Caki2 (cell line): ENCODE measurements at places on chromosomes 2 and 18.

DNA sequence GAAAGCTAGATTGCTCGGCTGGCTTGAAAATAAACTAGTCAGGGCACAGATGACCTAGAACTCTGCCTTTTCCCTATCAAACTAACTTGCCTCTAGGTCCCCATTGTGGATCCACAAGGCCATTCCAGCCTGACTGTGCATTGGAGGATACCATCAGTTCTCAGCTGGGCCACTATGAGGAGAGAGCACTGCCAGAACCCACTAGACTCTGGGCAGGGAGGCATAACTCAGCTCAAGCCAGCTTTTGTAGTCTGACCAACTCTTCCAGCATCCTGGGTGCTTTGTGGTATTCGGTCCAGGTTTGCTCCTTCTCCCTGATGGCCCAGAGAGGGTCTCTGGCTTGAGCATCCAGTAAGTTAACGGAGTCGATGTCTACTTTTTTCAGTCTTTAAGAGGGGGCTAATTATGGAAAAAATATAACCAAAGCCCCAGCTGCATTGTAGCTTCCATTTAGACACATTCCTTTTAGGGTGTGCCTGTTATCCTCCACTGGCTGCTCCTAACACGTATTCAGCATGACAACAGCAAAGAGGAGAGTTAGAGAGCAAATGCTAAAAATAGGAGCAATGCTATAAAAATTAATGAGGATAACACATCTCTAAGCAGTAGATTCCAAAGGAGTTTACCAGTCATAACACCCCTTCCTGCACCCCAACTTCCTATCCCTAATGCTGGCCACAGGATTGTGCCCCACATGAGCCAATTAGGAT is 15.2 kb downstream of the GKN2 start:
- DNase-seq: no peak

GRCh38 chr18:55421308-55421614 is 166.7 kb downstream of the TCF4 start:
- DNase-seq: no peak

GRCh38 chr2:1493431-1494126 is 80.3 kb downstream of the TPO start:
- no peak for DNase-seq

- DNase-seq: no peak
These were observed 62.7 kb downstream of the MBP start for GRCh38 chr18:77069931-77070330.

DNA sequence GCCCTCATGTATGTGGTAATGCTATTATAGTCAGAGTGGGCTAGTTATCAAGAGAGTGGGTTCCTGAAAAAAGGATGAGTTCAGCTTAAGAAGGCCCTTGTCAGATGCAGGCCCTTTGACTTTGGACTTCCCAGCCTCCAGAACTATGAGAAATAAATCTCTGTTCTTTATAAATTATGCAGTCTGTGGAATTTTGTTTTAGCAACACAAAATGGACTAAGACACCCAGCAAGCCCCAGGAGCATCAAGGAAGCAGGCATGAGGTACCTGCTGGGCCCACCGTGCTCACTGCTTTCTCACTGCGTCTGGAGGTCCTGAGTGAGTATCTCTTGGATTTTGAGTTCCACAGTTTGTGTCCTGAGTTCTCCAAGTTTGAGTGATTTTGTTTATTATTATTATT is 35.9 kb upstream of the LIPG start:
- no peak for DNase-seq

DNA sequence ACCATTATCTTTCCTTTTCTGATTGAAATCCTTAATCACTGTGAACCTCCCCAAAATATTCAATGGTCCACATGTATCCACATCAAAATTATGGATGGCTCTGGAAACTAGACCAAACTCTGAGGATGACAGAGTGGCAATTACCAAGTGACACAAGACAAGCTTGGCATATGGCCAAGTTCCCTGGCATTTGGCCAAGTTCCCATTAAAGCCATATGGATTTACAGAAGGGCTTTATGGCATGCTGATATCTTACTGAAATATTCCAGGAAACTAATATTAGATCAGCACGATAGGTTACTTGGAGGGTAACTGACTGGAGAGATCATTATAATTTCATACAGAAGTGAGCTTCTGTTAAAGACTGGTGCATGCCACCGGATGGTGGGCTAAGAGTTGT is 21.9 kb upstream of the CERS6 start:
- DNase-seq: no peak

DNA sequence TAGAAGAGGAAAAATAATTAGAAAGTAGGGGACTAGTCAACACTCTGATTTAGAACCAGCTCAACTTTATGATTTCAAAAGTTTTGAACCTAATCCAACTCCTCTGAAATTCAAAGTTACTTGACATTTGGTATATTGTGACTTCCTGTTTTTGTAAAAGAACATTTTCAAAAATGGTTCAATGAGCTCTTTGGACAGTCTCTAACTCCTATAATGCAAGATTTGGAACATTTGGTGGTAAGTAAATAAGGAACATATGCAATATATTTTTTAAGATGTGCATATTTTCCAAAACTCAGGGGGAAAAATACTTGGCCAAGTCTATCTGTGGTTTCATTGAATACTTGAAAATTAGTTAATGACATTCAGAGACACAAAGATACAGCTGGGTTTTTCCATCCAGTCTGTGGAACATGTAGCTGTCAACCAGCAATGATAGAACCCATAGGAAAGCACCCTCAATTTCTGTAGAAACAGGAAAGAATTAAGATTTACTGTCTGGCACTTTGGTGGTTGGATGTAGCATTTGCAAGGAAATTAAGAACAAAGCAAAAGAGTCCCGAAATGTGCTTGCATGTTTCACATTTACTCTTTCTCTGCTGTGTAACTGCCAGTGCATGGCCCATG is 17.0 kb upstream of the ANKRD44 start:
- DNase-seq: no peak

DNA sequence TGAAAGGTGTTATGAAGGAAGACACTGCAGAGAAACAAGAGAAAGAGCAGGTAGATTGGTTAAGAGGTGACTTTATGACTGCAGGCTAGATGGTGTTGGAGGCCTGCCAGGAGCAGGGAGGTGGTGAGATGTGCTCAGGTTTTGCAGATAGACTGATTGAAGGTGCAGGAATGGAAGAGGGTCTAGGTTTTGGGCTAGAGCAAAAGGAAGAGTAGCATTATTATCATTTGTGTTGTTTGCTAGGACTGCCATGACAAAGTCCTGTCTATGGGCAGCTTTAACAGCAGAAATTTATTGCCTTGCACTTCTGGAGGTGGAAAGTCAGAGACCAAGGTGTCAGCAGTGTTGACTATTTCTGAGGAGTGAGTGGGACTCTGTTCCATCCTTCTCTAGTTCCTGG is 172.9 kb upstream of the SOX11 start:
- no peak for DNase-seq

DNA sequence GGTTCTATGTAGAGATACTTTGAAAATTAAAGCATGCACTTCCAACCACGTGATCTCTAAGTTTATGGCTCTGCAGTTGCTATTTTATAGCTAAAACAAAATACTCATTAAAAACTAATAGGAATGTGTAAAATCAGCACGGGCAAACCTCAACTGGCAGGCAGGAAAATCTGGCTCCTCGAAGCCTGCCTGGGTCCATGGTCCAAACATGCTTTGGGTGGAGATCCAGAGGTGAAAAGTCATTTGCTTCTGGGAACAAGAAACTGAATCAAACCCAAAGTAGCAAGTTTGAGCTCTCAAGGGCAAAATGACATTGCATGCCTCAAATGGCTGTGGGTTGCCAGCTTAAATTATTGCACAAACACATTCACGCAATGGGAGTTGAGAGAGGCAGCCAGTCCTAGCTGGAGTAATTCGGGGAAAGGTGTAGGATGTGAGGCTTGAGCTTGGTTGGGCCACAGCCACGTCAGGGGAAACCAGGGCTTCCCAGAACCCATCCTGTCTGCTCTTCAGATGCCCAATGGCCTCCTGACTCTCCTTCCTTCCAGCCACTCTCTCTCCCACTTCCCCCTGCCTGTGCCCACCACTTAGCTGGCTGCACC is 75.2 kb upstream of the LCLAT1 start:
- DNase-seq: no peak

GRCh38 chr2:142681952-142682351 is 195.5 kb upstream of the KYNU start:
- no peak for DNase-seq

DNA sequence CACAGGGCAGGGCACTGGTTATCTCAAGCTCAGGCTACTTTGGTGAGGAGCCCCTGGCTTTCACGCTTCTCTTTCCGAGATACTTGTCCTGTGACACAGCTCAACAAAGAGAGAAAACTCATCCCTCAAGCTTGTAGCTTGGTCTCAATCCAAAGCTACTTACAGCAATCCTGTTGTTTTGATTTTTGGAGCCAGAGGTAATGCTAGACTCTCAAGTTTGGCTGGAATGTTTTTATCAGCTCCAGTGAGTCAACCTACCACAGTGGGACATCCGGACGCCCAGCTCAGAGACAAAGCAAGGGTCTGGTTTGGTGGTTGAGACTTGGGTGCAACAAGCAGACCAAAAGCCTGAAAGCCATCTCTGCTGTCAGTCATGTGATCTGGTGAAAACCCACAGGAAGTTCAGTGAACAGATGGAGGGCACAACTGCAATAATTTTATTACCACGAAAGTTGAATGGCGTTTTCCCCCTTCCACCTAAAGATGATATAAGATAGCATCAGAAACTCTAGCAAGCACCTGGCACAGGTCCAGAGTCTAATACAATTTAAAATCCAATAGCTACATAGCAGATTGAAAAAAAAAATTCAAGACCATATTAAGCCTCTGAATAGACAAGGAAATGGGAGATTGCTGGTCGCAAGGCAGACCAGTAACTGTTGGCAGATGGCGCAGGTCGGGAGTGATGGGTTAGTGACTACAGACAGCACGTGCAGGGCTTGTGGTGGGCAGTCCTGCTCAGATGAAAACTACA is 102.3 kb upstream of the SMAD7 start:
- DNase-seq: no peak

- no peak for DNase-seq
These were observed 33.9 kb downstream of the BMP10 start for GRCh38 chr2:68837164-68837860.

DNA sequence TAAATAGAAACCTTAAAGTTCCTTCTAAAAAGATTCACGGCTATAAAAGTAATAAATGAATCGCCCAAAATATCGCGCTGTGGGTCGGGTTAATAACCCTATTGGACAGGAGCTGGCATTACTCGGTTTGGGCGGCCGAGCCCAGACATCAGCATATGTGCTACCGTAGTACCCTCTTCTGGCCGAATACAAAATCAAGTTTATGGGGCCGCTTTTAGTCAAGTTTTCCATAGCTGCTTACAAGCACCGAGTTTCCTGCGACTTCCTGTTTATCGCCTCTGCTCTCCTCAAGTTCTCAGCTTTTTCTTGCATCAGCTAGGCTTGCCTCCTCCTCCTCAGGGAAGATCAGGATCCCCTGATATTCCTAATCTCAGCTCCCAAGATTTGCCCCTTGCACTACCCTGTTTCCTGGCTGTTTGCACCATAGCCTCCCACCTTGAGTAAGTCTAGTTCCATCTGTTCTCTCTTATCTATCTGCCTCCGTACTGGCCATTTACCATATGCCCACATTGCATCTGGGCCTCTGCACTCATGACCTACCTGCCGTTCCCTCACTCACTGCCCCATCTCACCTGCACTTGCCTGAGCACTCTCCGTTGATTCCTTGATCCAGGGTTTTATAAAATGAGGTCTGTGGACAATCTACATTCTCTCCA is 56.1 kb downstream of the SLC35F5 start:
- DNase-seq: no peak

- no peak for DNase-seq
These were observed 38.3 kb upstream of the ANKRD44 start for GRCh38 chr2:197348721-197349360.

- DNase-seq: no peak
These were observed 64.0 kb upstream of the SMAD7 start for GRCh38 chr18:49014605-49015267.

GRCh38 chr2:56770490-56770889 is 586.7 kb downstream of the CCDC85A start:
- no peak for DNase-seq
